ENCODE measurements at places on chromosomes 5 and 9.
A peak's percentile ranks its signal among the peaks of the same experiment; 100 is the strongest.

DNA sequence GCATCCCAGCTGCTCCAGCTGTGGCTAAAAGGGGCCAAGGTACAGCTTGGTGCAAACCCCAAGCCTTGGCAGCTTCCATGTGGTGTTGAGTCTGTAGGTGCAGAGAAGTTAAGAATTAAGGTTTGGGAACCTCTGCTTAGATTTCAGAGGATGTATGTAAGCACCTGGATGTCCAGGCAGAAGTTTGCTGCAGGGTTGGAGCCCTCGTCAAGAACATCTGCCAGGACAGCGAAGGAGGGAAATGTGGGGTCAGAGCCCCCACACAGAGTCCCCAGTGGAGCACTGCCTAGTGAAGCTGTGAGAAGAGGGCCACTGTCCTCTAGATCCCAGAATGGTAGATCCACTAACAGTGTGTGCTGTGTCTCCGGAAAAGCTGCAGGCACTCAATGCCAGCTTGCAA, 236.2 kb upstream of the ADRA1B start:
- no peak for DNase-seq

- peak; percentile 5 for DNase-seq
Observed at GRCh38 chr5:60945813-60946187, 795 bp downstream of the NDUFAF2 start.

GRCh38 chr9:98796364-98797101, at the start of gene ANKS6:
Gene ANKS6 (minus strand): TSS chr9:98796555. CDS start chr9:98796491, 64 bp downstream.
- peak; percentile 75 for DNase-seq

GRCh38 chr9:92722386-92723298, 42.0 kb downstream of the BICD2 start:
- DNase-seq: no peak

- no peak for DNase-seq
Observed at GRCh38 chr5:76999451-76999850, 30.8 kb upstream of the AGGF1 start.

DNA sequence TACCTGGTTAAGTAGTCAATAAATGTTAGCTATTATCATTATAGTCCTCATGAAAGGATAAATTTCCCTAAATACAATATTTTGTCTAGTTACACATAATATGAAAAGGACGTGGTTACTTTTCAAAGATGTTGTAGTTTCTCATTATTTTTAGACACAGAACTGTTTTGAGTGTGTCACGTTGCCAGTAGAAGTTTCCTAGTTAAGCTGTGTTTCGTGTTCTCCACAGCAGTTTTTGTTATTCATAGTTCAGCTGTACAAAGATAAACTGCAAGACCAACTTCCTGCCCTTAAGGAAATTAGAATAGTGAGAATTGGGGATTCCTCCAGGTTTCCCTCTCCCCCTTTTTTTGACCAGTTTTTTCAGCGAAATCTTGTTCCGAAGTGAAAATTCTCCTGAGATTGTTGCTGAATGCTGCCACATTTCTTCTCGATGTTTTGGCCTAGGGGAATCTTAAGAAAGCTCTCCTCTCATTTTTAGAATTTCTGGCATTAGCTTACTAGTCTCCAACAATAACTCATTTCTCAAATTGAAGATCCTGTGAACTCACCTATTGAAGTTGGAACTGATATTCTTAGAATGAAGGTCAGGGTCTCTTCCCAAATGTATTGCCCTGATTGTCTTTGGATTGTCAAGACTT, 176.1 kb downstream of the PAM start:
- DNase-seq: no peak

DNA sequence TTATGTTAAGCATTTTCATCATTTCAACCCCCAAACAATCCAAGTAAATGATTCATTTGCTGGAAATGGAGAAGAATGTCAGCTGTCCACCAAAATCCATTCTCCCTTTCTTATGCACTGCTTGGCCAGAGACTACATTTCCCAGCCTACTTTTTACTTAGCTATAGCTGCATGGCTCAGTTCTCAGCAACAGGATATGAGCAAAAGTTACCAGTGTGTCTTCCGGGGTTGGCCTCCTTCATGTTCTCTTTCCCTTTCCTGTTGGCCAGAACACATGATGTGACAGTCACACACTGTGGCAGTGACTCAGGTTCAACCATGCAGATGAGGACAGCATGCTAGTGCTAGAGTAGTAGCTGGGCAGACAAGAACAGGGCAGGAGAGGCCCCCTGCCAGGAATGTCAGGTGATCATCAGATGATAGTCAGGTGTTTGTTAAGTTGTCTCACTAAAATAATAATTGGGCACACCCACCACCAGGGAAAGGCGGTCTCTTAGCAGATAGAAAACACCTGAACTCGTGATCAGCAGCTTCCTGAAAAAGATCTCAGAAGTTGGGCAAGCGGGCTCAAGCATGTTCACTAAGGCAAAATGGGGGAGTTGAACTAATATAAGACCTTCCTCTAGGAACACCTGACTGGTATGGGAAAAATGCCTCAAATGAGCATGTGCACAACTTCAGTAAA, 12.2 kb downstream of the GPR150 start:
- DNase-seq: peak; percentile 84

DNA sequence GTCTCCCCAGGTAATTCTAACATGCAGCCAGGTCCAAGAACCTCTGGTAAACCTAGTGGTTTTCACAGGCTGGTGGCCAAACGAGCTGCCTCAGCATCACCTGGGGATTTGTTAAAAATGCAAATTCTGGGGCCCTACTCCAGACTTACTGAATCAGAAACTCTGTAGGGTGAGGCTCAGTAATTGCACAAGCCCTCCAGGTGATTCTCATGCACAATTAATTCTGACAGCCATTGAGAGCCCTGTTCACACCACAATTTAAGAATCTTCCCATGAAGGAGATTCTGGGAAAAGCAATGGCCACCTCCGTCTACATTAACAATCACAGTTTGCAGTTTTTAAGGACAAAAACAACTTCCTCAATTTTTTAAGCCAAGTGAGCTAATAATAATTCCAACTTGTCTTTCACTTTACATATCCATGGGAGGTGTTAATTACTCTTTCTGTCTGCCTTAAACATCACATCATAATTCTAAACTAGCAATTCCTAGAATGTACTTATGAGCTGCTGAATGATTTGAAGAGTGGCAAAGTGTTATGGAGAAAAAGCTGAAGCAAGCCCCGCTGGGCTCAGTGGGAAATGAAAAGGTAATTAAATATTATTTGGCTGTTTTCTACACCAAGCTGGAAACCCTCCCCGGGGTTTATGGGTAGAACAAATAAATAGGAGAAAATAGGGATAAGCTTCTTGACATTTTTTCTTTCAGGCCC, 70.0 kb downstream of the GLDC start:
- DNase-seq: no peak
